ENCODE measurements at places on chromosomes 6 and 20.

- DNase-seq: no peak
Observed at GRCh38 chr6:92376691-92377090, 1042.7 kb downstream of the EPHA7 start.

DNA sequence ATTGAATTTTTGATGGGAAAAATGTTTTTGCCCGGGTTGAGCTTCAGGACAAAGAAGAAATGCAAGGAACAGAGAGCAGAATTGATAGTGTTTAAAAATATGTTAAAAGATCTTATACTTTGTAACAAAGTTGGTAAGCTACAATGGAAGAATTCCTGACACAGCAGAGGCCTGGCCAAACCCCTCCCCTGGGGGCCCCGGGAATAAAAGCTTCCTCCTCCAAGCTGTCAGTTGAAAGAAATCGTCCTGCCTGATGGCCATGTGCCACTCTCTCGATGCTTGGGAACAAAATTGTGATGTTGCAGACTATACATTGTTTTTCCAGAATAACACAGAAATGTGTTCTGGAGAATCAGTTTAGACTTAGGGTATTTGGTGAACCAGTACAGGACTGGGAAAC, 14.2 kb upstream of the TOX2 start:
- no peak for DNase-seq

- no peak for DNase-seq
Observed at GRCh38 chr6:44480097-44480541, 92.6 kb downstream of the CDC5L start.

DNA sequence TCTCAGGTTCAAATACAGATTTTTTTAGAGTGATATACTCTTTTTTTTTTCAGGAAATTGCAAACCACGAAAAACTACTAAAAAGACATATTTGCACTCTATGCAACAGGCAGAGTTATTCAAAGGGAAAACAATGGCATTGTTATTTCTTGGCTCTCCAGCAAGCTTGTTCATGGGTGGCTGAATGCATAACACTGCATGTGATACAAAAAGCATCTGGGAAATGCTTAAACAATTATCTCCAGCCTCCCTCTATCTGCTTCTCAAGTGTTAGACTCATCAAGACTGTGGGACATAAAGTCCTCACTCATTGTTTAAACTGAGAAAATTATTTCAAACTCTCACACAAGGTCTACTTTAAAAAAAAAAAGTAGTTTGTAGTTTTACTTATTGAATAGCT, 7.3 kb upstream of the COL12A1 start:
- no peak for DNase-seq

DNA sequence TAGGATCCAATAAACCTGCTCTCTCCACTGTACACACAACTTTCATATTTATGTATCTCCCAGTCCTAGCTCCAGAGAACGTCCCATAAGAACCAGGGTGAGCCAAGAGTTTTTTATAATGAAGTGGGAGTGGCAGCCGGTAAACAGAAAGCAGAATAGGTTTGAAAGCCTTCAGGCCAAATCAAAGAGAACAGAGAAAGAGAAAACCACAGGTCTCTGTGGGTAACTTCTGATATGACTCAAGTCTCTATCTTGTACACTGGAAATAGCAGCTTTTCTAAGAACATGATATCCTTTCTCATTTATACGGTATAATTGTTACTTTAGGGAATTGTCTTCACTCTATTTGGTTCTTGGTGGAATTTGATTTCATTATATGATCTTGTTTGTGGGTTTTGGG, 273.6 kb downstream of the PACRG start:
- DNase-seq: no peak

DNA sequence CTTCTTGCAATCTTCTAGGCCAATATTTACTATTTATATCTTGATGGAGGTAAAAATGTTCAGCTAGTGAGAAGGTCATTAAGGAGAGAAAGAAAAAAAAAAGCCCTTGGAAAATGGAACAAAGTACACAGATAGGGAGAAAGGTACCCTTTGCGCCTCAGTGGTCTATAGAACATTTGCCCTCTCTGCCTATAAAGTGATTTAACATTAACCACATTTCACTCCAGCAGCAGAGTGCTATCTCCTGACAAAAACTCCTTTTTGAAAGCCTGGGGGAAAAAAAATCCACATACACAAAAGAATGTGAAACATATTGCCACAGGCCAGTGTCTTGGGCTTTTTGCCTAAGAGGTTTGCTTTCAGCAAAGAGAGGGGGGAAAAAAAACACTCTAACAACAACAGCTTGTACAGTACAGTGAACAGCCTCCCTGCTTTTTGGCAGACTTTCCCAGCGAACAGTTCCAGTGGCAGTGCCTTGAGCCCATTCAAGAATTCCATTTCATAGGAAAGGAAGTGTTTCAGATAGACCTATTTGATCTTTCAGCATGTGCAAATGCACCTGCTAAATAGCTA, 695 bp downstream of the ARHGAP18 start:
- DNase-seq: no peak

GRCh38 chr6:24122139-24122538, 3.9 kb upstream of the NRSN1 start:
- DNase-seq: no peak

DNA sequence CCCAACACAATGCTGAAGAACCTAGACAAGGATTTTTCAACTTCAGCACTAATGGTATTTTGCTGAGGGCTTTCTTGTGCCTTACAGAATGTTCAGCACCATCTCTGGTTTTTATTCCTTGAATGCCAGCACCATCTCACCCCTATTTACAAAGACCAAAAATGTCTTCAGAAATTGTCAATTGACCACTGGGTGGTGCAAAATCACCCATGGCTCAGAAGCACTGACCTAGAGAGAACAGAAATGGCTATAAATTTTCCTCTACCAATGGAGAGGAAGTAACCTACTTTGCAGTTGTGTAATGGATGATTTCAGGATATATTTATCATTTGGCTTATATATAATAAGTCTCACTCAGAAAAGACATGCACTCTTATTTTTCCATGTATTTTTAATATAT, 431.0 kb upstream of the IRAK1BP1 start:
- DNase-seq: no peak

- DNase-seq: peak; percentile 36
Observed at GRCh38 chr20:23776067-23776771, 25.5 kb upstream of the CST1 start.

DNA sequence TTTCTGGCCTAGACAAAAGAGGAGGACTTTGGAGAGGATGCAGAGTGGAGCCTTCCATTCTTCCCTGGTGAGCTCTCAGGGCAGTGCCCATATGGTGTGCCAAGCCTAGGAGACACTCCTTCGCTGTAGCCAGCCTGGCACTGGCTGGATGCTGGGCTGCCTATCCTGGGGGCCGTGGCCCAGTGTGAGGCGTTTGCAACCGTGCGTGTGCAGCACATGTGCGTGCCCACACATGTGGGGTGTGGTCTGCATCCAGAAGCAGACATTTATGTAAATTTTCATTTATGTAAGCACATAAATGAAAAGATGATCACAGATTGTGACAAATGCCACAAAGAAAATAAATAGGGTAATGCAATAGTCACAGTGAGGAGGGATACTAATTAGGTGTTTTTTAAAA, 35.8 kb upstream of the ZNF831 start:
- no peak for DNase-seq

DNA sequence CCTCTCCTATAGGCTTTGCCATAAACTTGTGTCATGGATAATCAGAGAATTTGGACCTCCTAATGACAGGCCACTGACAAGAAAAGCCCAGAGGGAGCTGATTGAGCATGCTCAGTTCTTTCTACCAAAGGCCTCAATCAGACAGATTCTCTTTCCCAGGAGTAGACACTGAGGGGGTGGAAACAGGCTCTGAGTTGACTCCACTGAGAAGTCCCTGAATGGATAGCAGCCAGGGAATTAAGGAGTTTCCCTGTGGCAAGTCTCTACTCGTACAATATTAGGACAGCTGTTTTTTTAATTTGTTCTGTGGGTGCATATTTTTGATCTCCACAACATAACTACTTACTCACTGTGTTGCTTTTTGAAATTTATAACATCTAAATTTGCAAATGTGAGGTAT, 63.3 kb downstream of the SLC16A10 start:
- DNase-seq: no peak

- DNase-seq: no peak
Observed at GRCh38 chr6:36820700-36821580, 18.3 kb downstream of the CPNE5 start.

- DNase-seq: no peak
Observed at GRCh38 chr6:50974319-50974718, 155.6 kb downstream of the TFAP2B start.

DNA sequence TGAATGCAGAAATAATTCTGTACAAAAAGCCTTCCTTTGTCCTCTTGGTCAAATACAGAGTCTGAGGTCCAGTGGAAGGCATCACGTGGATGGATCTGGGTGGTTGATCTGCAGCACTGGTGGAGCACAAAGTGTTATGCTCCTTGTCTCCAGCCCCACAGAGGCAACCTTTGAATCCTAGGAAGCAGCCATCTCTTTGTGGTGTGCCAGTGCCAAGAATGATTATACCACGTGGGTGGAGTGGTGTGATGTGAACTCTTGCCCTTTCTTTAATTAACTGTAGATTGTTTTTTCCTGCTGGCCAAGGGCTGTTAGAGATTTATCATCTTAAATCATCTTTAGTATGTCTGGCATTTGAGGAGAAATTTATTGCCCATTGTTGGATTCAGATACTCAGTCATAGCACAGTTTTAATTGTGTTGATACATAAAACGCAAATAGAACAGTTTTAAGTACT, 31.1 kb downstream of the NCOA7 start:
- DNase-seq: no peak

GRCh38 chr6:31214516-31214915, 44.0 kb upstream of the POU5F1 start:
- DNase-seq: no peak

DNA sequence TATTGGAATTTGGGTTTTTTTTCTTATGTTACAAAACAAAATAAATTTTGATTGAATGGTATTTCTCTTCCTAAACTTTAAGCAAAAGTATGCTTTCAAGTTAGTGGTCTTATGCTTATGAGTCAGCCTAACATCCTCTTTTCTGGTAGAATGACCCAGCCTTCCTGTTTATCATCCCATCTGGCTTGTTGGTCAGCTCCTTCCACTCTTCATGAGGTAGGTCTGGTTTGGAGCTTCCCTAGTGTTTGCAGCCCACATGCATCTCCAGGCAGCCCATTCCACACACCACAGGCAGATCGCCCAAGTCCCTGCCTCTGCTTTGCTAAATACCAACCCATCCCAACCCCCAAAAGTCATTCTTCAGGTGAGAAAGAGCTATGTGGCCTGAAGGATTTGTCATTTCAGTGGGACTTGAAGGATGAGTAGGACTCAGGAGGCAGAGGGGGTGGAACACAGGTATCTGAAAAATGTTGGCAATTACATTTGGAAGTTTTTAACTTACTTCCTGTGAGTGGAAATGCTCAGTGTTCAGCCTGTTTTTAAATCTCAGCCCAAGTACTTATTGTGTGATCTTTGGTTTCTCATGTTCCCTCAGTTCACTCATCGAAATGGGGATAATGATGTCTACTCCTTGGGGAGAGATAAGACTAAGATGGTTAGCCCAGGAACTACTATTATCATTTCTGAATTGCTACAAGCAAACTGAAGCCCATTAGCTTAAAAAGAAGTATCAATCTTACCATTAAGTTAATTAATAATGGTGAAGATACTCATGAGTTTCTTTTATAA, 294.0 kb downstream of the ADGB start:
- no peak for DNase-seq

GRCh38 chr6:15682965-15683822, 20.4 kb upstream of the DTNBP1 start:
- no peak for DNase-seq

GRCh38 chr20:25073544-25073943, 8.4 kb downstream of the VSX1 start:
- DNase-seq: no peak

- DNase-seq: no peak
Observed at GRCh38 chr6:166201878-166202277, 34.2 kb upstream of the TBXT start.

DNA sequence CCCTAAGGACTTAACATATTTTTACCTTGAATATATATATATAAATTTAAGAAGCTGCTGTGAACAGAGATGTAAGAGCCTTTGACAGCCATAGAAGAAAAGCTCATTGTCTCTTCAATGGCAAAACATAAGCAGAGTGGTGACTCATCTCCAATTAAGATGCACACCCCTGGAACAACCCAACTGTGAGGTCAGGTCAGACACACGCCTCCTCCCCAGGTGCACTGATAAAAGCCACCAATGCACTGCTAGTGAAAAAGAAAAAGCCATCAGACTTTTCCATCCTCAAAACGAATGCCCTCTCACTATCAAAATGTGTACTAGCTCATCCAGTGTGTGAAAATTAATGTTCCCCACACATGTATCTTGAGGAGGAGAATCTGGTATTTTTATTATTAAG, 100.1 kb downstream of the SMLR1 start:
- no peak for DNase-seq

DNA sequence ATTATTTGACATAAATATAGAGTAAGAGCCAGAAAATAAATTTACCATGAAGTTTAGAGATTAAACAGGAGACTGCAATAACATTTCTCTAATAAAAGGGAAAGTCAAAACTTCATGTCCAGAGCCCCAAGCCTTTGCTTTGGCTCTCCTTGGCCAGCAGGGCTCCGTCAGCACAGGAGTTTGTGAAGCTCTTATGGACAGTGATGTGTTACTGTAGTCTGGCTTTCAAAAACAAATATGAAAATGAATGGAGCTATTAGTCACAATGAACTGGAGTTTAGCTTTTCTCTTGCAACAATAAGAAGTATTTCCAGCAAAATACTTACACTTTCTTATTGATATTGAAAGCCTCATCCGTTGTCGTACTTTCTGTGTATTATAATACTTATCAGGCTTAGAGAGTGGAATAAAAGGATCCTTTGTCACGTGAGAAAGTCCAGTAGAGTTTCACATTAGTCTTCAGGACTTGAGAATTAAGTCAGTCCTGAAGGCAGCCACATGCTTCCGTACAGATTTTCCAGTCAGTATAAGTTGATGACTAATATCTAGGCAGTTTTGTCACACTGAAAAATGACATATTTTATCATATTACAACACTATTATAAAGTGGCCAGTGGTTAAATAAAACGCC, 117.0 kb upstream of the PRL start:
- DNase-seq: no peak

GRCh38 chr6:126446248-126446647, 106.3 kb downstream of the CENPW start:
- no peak for DNase-seq

- DNase-seq: no peak
Observed at GRCh38 chr20:49594931-49595315, 27.0 kb upstream of the PTGIS start.

GRCh38 chr6:2622671-2623070, 128.1 kb downstream of the MYLK4 start:
- no peak for DNase-seq

DNA sequence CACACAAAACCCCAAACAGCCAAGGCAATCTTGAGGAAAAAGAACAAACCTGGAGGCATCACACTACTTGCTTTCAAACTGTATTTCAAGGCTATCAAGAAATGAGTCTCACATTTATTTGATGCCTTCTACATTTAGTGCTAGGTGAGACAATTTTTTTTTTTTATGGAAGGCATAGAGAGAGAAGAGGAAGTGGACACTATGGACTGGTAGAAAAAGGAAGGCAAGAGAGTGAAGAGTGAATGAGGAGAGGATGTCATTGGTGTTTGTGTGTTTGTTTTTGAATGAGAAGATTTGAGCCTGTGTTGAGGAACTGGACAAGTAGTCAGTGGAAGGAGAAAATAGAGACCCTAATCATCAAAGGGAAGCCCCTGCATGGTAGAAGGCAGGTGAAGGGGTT, 182.0 kb upstream of the JAG1 start:
- DNase-seq: no peak

GRCh38 chr6:52681416-52681815, 10.5 kb downstream of the TMEM14A start:
- DNase-seq: no peak

- peak; percentile 21 for DNase-seq
Observed at GRCh38 chr6:31597006-31597405, 4.2 kb upstream of the NCR3 start.
